ENCODE measurements at places on chromosomes 5 and 9.

- no peak for DNase-seq
Observed at GRCh38 chr5:31078956-31079355, 114.5 kb upstream of the CDH6 start.

DNA sequence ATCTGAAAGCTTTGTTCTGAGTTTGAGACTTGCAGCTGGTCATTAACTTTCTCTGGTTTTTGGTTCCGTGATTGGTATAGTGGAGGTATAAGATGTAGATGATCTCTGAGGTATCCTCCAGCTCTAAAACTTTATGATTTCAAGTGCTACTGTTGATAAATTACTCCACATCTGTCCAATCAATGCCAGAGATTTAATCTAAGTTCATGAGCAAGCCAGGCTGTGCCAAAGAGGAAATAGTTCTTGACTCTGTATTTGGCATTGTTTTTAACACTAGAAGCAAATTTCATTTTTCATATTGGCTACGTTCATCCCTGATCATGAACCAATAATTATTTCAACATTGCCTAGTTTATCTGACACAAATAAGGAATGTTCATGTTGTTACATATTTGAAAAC is 28.5 kb upstream of the CHD1 start:
- DNase-seq: no peak

DNA sequence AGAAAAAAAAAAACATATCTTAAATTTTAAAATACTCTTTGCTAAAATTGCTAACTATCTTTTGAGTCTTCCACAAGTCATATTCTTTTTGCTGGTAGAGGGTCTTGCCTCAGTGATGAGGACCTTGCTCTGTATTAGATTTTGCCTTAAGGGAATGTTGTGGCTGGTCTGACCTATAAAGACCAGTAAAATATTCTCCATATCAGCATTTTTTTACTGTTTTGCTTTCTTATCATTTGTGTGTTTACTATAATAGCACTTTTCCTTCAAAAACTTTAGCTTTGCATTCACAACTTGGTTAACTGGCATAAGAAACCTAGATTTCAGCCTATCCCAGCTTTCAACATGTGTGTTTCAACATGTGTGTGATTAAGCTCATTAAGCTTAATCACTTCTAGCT is 224.7 kb upstream of the CDH18 start:
- no peak for DNase-seq

DNA sequence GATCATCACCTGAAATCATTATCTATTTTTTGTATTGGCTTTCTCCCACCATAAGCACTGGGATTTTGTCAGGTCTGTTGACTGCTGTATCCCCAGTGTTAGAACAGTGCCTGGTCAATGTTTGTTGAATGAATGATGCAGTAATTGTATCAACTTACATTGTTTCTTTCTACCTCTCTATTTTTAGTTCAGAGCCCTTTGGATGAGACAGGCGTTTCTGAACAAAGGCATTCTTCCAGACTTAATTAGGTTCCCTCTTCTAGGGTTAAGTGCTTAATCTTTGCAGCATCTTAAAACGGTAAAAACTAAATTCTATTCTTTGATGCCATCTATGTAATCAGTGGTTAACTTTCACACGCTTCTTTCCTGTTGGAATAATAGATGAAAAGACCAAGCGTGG is 26.3 kb downstream of the SLC44A1 start:
- DNase-seq: no peak

DNA sequence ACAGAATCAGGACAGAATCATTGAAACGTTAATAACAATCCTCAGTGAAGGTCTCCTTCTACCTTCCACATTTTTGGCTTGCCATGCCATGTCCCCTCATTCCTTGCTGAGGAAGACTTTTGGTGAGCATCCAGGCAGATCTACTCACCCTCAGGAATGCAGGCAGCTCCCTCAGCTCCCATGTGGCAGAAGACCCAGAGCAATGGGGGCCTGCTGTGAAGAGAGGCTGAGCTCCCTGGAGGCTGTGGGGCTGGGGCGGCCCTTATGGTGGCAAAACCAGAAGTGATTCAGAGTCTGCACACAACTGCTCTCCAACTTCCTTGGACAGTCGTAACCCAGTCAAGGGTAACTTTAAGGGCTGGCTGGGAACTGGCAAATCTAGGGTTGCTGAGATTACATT is 247.2 kb upstream of the EFNA5 start:
- no peak for DNase-seq

DNA sequence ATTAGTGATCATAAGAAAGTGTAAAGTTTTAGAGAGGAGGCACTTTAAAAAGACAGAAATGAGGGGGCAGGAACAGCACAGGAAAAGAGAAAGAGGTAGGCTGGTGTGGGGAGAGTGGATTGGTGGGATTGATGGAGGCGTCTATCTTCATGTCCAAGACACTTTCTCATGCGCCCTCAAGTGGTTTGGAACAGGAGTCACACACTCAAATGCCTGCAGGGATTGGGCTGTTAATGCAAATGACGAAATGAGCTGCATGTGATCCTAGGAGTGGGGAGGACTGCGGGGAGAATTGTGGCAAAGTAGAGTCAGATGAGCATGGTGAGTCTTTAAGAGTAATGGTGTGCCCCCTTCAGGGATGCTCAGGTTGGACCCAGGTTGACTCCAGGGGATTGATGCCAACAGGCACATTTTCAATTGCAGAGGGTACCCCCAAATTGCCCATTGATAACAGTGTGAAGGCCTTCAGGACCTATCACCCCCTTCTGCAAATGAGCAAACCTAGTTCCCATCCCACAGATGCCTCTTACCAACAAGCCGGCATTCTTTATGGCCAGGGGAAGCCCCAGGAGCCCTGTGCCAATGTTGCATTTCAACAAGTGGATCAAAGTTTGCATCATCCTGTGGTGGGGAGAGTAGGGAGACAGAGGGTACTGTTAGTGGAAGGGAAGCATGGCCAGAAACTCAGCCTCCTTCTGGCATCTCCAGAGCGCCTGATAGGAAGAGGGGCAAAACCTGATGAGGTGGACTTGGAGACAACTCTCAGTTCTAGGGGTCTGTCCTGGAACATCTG is 5.3 kb downstream of the SLC36A3 start:
- DNase-seq: no peak

- no peak for DNase-seq
Observed at GRCh38 chr9:91751922-91752321, 198.1 kb downstream of the ROR2 start.

DNA sequence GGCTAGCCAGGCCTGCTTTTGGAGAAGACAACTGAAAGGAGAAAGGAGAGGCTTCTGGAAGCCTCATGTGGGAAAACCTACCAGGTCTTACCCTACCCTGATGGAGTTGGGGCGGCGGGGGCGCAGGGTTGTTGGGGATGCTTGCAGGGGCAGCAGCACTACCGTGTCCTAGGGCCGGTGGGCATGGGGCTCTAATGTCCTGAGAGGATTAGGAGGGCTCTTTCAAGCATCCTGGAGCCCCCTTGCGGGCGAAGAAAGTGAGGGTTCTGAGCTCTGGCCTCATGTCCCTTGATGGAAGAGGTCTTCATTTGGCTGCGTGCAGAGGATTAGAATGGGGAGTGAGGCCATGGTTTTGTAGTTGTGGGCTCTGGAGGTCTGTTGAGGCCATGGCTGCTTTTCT is 86.9 kb upstream of the PITX1 start:
- DNase-seq: no peak

DNA sequence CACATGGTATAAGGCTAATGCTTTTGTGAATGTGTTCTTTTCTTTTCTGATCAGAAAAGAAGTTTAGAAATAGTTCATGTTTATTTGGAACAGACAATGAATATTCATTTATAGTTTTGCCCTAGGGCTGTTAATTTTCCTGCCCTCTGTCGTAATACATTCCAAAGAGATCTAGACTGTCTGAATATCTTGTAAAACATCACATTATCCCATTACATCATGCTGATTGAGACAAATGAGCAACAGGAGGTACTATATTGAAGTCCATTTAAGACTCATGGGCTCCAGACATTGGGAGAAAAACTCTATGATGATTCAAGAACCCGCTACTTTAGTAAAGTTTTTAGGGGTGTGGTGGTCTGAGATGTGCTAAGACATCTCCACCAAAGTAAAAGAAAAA is 121.2 kb upstream of the MAP1B start:
- no peak for DNase-seq

- no peak for DNase-seq
Observed at GRCh38 chr9:126809068-126809467, 4.2 kb downstream of the ZBTB43 start.

- DNase-seq: no peak
Observed at GRCh38 chr5:159322180-159322579, 8.1 kb downstream of the IL12B start.

- no peak for DNase-seq
Observed at GRCh38 chr5:167472566-167473108, 818.8 kb upstream of the WWC1 start.

- no peak for DNase-seq
Observed at GRCh38 chr9:136795000-136795348, 1.2 kb upstream of the CCDC183 start.

GRCh38 chr5:181084621-181085195 is 44.6 kb downstream of the BTNL9 start:
- DNase-seq: no peak

DNA sequence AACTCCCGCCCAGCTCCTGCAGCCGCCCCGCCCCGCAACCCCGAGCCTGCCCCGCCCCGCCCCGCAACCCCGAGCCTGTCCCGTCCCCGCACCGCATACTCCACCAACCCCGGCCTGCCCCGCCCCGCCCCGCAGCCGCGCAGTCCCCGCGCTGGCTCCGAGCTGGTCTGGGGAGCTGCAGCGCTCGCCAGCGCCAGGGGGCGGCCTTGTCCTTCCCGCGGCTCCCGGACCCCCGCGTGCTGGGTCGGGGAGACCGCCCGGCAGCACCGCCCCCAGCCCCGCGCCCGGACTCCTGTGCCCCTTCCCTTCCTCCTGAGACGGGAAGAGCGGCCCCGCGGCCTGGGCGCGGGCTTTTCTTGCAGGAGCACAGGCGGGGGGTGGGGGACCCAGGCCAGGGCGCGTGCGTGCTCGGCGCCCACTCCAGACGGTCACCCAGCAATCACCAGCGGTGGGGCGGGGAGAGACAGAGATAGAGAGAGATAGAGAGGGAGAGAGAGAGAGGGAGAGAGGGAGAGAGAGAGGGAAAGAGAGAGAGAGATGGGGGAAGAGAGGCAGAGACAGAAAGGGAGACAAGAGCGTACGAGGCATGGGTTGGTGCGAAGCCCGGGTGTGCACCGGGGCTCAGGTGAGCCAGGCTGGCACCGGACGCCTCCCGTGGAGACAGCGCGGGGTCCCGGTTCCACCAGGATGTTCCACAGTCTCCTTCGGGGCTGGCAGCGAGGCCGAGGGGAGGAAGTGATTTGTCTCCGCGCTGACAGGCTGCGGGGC is 14.7 kb upstream of the TMEM250 start:
- no peak for DNase-seq

DNA sequence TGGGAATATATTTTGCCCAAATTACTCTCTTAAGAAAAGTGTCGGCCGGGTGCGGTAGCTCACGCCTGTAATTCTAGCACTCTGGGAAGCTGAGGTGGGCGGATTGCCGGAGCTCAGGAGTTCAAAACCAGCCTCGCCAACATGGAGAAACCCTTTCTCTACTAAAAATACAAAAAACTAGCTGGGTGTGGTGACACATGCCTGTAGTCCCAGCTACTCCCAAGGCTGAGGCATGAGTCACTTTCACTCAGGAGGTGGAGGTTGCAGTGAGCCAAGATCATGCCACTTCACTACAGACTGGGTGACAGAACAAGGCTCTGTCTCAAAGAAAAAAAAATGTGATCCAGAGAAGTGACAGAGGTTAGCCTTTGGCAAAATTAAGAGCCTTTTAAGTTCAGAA is 26.4 kb upstream of the TMEM171 start:
- DNase-seq: peak; percentile 28

DNA sequence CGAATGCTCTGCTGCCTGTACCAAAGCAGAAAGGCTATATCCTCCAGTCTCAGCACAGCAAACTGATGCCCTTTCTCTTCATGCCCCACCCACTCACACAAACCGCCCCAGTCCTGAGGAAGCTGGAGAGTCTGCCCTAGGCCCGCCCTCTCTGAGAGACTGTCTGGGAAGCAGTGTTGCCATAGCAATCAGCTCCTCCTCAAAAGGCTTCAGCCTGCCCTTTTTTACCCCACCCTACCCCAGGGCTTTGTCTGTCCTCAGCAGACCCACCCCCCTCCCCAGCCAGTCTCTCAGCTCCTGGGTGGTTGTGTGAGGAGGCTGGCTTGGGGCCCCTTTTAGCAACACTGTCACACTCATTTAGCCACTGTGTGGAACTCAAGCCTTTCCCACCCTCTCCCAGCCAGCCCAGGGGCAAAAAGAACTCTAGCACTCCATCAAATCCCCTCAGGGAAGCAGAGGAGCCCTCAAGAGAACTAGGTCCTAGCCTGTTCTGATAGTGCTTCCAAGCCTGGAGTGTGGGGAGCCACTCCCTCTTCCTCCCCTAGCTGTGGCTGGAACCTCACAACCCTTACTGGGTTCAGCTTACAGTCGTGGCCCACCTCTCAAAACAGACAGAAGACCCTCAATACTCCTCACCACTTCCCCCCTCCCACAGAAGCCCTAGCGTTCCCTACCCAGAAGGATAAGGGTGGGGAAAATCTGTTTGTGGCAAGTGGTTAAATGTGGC is 1.4 kb downstream of the ATOSB start:
- no peak for DNase-seq

- no peak for DNase-seq
Observed at GRCh38 chr9:110254500-110254899, 1.8 kb downstream of the TXN start.

GRCh38 chr5:55897905-55898304 is 46.7 kb downstream of the IL31RA start:
- no peak for DNase-seq

- DNase-seq: no peak
Observed at GRCh38 chr5:159655757-159656409, 260.4 kb upstream of the ADRA1B start.

- no peak for DNase-seq
Observed at GRCh38 chr5:163310997-163311396, 126.4 kb upstream of the CCNG1 start.

DNA sequence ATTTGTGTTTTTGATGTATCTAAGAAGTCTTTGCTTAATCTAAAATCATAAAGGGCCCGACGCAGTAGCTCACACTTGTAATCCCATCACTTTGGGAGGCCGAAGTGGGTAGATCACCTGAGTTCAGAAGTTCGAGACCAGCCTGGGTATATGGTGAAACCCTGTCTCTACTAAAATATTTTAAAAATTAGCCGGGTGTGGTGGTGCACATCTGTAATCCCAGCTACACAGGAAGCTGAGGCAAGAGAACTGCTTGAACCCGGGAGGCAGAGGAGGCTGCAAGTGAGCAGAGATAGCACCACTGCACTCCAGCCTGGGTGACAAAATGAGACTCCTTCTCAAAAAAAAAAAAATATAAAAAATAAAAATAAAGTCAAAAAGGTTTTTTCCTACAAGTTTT is 9.6 kb downstream of the IL6ST start:
- no peak for DNase-seq

GRCh38 chr9:72305707-72306106 is 59.3 kb downstream of the ZFAND5 start:
- no peak for DNase-seq

DNA sequence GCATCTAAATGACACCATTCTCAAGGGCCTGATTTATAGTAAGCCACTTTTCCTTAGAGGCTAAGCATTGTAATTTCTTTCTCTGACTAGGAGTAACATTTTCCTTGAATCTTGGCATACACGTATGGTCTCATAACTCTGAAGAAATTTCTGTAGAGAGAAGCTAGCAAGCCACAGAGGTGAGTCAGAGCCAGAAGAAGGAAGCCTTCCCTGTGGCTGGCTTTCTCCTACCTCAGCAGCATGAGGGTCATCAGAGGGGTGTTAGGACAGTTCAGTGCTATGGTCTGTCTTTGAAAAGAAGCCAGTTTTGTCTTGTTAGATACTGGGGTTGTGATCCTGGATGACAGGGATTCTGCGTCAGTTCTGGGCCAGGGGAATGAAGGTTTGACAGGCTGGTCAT is 3.2 kb downstream of the SNX30 start:
- peak; percentile 28 for DNase-seq

- DNase-seq: no peak
Observed at GRCh38 chr5:157137691-157138090, 5.0 kb downstream of the MED7 start.
